ENCODE measurements at places on chromosomes 2 and 18.

DNA sequence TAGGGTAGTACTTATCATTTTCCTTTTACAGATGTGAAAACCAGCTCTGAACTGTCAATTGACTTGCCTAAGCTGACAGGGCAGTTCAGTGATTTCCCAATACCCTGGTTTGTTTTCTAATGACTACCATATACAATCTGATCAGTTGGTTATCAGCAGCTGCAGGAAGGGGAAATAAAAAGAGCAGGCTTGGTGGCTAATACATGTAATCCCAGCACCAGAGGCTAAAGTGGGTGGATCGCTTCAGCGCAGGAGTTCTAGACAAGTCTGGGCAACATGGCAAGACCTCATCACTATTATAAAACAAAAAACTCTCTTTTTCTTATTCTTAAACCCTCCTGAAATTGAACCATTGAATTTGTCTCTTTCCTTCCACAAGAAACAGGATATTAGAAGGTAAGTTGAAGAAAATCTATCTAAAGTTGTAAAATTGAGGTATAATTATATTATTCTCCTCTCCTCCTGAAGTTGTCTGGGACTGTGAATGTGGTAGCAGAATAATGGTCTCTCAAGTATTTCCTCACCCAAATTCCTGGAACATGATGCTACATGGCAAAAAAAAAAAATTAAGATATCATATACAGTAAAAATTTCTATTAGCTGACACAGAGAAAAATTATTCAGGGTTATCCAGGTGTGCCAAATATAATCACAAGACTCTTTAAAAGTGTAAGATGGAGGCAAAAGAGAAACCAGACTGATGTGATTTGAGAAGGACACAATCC, 1441.6 kb downstream of the SUCLG1 start:
- DNase-seq, result no peak

GRCh38 chr18:12254820-12255511, 805 bp downstream of the CIDEA start:
- DNase-seq, result no peak

DNA sequence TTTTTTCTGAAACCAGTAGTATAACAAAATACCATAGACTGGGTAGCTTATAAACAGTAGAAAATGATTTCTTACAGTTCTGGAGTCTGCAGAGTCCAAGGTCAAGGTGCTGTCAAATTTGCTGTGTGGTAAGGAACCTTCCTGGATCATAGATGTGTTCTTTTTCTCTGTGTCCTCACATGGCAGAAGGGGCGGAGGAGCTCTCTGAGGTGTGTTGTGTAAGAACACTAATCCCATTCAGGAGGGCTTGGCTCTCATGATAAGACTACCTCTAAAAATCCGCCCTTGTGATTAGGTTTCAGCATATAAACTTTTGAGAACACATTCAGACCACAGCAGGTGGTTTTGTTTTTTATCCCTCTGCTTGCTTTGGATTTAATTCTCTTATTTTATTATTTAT, 25.7 kb downstream of the ANKRD62 start:
- DNase-seq, result no peak

GRCh38 chr2:102837626-102838198, 75.9 kb downstream of the TMEM182 start:
- no peak for DNase-seq

DNA sequence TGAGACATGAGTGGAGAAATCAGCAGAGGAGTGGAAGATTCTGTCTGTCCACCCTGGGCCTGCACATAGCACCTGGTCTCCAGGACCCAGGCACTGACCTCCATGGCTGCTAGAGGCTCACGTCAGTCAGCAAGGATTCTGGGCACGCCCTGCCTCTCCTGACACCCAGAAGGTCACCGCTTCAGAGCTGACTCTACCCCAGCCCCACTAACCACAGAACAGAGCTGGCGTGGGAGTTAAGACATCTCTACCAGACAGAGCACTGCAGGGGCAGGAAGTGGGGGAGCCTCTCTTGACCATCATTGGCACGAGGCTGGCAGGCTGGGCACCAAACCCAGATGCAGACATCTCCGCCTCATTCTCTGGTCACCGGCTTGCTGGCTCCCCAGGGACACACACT, 3.0 kb downstream of the ADCY3 start:
- DNase-seq, result peak; percentile 31

DNA sequence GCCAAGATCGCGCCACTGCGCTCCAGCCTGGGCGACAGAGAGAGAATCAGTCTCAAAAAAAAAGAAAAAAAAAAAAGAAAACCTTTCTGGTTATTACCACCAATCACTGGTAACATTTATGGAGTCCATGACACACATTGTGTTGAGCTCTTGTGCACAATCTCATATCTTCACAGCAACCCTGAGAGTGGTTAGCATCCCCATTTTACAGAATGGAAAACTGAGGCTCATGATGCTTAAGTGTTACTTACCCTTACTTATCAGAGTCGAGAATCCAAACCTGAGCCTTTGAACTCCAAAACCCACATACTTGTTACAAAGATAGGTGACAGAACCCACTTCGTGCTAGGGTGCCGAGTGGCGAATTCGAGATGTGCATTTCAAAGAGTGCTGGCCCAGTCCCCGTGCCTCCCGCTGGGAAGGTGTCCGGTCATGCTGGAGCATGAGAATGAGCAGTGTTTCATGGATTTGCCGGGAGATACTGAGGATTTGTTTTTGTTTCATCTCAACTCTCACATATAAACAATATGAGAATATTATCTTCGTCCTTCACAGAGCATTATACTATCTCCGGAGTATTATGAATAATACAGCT, 50.9 kb downstream of the CYP27C1 start:
- no peak for DNase-seq

GRCh38 chr18:331221-331821, 63.5 kb upstream of the THOC1 start:
- no peak for DNase-seq

DNA sequence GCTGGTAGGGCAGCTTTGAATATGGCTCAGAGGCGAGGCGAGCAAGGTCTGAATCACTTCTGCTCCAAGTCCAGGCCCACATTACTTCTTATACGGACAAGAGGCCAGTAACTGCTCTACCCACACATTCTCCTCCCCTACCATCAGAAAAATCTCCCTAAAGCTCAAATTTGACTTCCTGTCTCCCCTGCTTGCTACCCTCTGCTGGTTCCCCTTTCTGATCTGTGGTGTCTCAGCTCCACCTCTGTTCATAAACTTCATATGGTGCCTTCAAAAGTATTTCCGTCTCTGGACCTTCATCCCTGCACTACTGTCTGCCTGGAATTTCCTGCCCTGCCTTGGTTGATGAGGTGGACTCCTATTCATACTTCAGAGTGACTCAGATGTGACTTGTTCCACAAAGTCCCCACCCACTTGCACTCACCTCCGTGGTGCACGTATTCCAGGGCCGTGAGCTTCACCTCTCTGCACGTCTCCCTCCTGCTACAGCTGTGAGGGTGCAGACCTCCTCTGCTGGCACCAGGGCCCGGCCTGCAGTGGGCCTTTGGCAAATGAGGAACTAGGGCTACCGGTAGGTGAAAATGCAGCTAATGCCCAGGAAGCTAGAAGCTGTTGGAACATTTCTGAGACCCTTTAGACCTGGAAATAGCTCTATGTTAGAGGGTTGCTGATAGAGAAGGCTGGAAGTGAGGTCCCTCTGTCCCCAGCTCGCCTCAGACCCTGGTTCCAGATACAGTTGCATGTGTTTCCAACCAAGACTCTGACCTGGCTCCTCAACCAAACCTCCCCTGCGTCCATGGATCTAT, 24.6 kb upstream of the KCMF1 start:
- peak; percentile 88 for DNase-seq

DNA sequence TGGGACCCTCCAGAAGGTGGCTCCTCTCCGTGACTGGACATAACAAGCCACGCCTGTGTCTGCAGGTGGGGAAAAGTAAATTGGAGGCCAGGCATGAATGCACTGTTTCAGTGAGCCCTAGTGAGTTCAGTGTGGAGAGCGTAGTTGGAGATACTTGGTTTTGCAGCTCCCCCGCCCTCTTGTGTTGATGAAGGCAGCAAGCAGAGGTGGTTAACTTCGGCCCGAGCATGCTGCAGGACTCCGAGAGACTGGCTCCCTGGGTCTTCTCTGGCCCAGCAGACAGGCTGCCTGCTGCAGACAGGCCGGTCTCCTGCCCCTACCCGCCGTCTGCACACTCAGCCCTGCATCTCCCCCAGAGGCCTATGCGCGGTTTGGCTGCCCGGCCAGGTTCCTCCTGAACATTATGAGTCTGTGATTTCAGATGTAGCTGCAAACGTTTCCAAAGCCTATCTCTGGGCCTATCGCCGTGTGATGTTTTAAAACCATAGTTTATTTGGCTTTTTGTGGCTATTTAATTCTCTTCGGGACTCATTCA, 102.4 kb downstream of the LDLRAD4 start:
- DNase-seq, result no peak

- no peak for DNase-seq
Observed at GRCh38 chr2:120348134-120348736, 2.3 kb downstream of the INHBB start.

DNA sequence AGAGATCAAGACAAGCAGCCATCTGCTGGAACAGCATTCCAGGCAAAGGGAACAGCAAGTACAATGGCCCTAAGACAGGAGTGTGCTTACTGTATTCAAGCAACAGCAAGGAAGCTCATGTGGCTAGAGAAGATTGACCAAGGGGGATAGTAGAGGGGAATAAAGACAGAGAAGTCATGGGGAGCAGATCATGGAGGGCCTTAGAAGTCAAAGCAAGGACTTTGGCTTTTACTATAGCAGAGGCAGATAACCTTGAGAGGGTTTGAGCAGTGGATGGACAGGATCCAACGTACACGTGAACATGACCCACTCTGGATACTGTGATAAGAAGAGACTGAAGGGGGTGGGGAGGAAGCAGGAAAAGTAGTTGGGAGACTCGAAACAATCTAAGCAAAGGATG, 26.9 kb downstream of the SP5 start:
- no peak for DNase-seq

GRCh38 chr2:49913025-49913424, 758.7 kb upstream of the FSHR start:
- no peak for DNase-seq

DNA sequence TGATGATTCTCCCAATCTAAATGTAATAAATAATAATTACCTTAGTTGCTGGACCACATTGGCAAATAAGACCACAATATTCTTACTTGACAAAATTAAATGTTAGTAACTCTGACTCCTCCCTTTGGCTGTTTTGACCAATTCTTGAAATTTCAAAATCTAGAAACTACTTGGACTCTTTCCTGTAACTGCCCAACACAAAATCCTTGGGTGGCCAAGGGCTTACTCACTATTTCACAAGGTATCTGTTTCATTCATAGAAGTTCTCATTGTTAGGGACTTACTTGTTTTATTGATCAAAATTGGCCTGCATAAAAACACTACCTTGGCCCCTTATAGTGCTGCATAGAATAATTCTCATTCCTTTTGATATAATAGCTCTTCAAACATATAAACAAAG, 19.4 kb downstream of the CDH20 start:
- no peak for DNase-seq

- no peak for DNase-seq
Observed at GRCh38 chr2:150994076-150994475, 267.6 kb downstream of the RBM43 start.

- DNase-seq, result peak; percentile 81
Observed at GRCh38 chr18:8706791-8707555, 1.6 kb downstream of the MTCL1 start.

DNA sequence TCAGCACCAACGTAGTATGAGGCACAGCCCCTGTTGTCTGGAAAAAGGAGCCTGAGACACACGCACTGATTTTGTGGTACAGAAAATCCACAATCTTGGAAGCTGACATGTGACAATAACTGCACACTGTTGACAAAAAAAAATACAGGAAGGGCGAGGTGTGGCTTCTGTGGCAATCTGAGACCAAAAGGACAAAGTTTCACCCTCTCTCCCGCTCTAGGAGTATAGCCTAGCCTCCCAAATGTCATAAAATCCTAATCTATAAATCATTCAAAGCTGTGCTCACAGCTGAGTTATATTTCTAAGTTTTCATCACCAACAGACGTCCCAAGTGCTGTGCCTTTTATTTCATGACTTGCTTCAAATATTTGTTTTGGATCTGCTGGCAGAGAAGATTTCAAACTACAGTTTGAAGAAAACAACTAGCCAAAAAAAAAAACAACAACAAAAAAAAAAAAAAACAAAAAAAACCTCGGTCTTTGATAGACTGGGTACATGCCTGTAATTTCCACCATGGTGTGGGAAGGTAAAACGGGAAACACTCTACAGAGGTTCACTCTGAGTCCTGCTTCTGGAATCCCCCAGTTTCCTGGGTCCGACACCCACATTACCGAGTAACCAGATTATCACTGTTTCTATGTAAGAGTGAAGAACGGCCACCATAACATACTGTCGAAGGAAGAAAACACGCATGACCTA, 61.0 kb downstream of the C2orf76 start:
- no peak for DNase-seq

DNA sequence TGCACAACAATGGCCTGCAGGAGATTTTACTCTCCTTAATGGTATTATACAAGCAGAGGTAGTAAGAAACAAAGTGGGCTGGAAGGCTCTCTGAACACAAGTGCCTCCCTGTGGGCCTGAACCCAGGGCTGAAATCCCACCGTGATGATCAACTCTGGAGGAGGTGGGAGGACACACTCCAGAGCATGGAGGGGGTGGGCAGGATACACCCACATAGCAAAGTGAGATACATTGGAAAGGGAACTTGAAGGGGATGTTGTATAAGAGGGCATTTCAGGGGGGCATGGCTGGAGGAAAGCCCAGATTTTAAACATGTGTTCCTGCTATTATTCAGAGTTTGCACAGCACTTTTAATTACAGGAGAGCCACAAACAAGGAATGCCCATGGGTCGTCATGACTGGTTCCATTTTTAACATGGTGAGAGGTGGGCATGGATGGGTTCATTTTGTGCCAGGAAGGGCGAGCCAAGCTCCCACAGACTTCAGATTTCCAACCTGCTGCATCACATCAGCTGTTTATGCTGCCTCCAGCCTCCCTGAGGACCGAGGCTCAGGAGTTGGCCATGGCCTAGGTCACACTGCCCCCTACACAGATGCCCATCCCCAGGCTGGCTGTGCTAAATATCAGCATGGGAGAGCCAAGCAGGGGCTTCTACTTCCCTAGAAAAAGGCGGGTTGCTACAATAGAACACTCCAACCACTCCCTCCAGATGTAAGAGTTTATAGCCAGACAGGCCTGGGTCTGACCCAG, 416.2 kb upstream of the ID2 start:
- DNase-seq, result no peak

DNA sequence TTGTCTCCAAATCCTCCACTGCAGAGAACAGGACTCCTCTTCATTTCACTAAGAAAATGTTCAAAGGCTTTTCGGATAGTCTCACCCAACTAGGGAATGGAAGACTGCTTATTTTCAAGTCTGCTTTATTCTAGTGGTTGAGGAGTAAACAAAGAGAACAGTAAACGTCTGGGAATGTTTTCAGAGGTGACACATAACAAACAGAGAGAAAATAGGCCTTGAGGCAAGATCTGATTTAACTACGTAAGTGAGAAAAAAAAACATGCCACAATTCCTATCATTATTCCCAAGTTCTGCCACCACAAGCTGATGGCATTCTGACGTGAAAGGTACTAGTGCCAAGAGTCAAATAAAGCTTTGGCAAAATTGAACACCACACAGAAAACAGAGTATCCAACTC, 16.7 kb upstream of the WIPF1 start:
- DNase-seq, result peak; percentile 14

All from urothelium cell line (cell line).